Mammary epithelial cell (primary cell): ENCODE measurements at places on chromosomes 6 and 20. TPM values are rescaled to one million over a fixed set of nuclear protein-coding genes. Genes with fewer than 3 reads are reported as not detected.

The SLC2A10 gene
- total RNA-seq, result 4.2 TPM

The COL21A1 gene
- 0.50 TPM for total RNA-seq

The TRIM10 gene
- total RNA-seq, result not detected

The LY6G6D gene
- not detected in 2 replicates for total RNA-seq

The KCNG1 gene
- 43.9 and 67.1 TPM in 2 replicates for total RNA-seq

The TAGAP gene
- not detected in 2 replicates for total RNA-seq

The TBX18 gene
- total RNA-seq, result not detected

The LSM14B gene
- 31.5 TPM for total RNA-seq

The EPB41L1 gene
- total RNA-seq, result 5.1 and 14.4 TPM in 2 replicates

The RPS21 gene
- total RNA-seq, result 1,553 and 1,567 TPM in 2 replicates

The CLDN20 gene
- 0.26 TPM in 1 of 2 replicates, not detected in the other for total RNA-seq
